ENCODE measurements at places on chromosomes 3 and 15. TPM values are rescaled to one million over a fixed set of nuclear protein-coding genes. Genes with fewer than 3 reads are reported as not detected.

DNA sequence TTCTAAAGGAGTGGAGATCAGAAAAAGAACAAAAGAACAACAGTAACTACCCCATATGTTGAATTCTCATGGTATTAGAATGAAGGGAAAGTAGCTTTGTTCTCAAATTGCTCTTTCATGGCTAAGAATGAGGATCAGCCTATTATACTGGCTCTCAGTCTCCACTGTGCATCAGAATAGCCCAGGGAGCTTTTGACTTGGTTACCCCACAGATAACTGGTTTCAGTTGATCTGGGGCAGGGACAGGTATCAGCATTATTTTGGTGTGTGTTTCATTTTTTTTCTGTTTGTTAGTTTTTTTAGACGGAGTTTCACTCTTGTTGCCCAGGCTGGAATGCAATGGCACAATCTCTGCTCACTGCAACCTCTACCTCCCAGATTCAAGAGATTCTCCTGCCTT lies 311.7 kb upstream of the TLE3 start:
- DNase-seq = no peak

GRCh38 chr3:170493712-170494182 lies 75.1 kb downstream of the CLDN11 start:
- DNase-seq = no peak

DNA sequence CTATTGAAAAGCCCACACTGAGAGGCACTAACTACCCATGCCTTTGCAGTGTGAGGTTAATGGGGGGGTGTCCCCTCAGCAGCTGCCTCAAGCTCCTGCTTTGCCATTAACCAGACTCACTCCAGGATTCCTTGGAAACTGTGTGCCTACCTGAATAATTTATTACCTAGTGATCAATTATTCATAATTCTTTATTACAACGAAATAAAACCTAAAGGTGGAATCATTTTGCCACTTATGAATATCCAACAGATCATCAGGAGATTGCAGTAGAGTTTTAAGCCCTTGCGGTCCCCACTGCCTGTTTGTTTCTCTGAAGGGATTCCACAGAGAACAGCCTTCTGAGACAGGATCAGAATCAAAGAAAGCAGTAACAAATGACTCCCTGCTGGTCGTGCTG lies 23.3 kb downstream of the NEK11 start:
- no peak for DNase-seq

- DNase-seq = no peak
These were observed 17.4 kb downstream of the MFSD1 start for GRCh38 chr3:158819282-158819681.

- peak; percentile 63 for DNase-seq
These were observed 8.5 kb downstream of the GRM2 start for GRCh38 chr3:51715231-51715976.

GRCh38 chr15:88909956-88910831 lies 3.0 kb downstream of the MFGE8 start:
- no peak for DNase-seq

DNA sequence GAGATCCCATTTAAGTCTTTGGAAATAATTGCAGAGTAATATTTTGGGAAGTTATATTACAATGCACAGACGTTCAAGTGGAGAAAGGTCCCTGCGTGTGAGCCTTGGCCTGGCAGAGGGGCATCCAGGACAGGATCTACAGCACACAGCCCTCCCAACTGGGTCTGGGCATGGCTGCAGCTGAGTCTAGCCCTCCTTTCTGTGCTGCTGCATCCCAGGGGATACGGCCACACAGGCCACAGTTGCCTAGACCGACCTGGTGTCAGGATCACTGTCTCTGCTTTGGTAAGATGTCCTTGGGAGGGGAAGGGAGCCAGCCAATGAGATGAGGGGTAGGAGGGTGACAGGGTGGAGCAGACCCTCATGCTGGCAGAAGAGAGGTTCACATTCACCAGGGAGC lies 46.1 kb downstream of the APBA2 start:
- peak; percentile 58 for DNase-seq

DNA sequence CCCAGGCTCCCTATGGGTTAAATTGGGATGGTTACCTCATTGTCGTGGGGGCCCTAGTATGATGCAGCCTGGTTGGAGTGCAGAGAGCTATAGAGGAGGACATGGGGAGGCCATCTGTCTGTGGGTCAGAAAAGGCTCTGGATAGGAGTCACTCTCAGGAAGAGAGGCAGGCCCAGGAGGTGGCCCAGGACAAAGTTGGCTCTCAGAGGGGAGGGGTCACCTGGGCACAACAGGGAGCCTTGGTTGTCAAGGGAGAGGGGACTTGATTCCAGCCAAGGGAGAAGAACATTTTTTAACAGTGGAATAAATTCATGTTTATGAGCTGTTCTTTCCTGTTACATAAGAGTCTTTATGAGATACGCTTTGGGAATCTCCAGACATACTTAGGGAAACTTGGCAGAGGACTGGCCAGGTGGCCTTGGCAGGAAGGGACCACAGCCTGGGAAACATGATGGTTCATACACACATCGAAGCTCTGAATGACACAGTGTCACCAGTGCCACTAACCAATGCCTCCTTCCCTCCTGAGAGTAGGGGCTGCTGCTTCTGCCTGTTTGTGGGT lies 27.5 kb upstream of the LCTL start:
- DNase-seq = no peak

DNA sequence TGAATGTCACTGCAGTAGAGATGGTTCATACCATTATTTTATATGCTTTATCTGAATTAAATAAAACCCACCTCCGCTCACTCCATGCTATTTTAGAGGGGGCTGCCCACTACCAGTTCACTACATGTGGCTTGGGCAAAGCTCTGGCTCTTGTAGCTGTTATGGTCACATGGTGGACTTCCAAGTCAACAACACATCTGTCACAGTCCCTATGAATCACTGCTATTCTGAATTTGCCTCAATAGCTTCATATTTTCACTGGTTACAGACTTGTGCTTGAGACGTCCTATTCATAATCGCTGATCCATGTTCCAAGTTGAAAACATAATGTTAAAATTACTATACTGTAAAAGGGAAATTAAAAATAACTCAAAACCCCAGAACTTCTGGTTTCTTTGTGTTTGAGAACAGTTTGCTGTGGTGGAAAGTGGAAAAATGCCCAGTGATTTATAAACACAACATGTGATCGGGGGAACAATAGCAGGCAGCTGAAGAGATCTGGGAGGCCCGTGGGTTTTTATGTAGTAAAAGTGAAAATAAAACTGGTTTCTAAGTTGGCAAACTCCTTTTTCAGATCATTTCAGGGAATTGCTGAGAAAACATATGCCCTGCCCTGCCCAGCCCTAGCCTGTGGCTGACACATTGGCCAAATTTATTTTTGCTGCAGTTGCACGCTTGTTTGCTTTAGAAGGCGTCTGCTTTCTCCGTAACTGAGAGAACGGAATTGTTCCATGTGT lies 128.8 kb upstream of the PRR23C start:
- DNase-seq = no peak

- DNase-seq = no peak
These were observed 78.2 kb downstream of the FAIM start for GRCh38 chr3:138686771-138687221.

GRCh38 chr3:124217542-124217941 lies 225.6 kb upstream of the ROPN1 start:
- no peak for DNase-seq

DNA sequence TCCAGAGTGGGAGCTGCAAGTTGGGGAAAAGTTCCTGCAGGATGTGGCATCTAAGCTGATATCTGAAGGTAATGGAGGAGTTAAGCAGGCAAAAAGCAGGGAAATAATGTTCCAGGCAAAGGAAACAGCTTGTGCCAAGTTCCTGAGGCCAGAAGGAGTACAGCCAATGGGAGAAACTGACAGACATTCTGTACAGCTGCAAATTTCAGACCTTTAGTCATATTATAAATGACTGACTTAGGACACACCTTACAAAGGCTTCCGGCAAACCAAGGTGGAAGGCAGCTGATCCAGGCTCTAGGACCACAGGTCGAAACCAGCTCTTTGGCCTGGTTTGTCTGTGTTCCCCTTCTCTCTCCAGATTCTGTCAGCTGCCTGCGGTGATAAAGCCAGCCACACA lies 9.3 kb downstream of the WWTR1 start:
- no peak for DNase-seq

GRCh38 chr15:101807345-101807945 lies 4.1 kb downstream of the OR4F6 start:
- DNase-seq = no peak

DNA sequence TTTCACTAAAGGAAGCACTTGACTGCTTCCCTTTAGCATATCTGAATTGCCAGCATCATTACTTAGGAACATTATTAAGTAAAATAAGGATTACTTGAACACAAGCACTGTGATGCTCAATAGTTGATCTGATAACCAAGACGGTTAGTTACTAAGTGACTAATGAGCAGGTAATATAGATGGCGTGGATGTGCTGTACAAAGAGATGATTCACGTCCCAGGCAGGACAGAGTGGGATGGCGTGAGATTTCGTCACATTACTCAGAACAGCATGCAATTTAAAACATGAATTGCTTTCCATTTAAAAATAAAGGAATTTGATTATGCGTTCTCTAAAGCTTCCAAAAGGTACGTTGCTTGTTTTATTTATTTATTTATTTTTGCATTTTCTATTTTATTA lies 240.0 kb upstream of the ARHGEF26 start:
- DNase-seq = no peak

DNA sequence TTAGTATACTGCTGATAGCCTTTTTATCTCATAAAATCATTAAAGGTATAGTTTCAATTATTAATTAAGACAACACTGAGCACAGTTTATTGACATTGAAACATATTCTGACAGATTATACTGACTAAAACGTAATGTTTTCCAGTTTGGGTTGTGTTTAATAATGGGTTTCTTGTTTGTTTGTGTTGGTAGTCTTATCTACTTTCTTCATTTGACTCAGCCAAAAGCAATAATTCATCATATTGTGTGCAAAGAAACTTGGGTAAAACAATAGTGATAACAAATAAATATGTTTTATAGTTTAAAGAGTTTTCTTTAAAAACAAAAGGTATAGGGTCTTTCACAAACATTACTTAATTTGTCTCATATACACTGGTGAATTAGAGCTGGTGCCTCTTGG lies 629.2 kb upstream of the AGTR1 start:
- DNase-seq = no peak

- no peak for DNase-seq
These were observed 29.8 kb downstream of the FBXL22 start for GRCh38 chr15:63626955-63627354.

- DNase-seq = no peak
These were observed 49.8 kb upstream of the SSR3 start for GRCh38 chr3:156604642-156605144.

DNA sequence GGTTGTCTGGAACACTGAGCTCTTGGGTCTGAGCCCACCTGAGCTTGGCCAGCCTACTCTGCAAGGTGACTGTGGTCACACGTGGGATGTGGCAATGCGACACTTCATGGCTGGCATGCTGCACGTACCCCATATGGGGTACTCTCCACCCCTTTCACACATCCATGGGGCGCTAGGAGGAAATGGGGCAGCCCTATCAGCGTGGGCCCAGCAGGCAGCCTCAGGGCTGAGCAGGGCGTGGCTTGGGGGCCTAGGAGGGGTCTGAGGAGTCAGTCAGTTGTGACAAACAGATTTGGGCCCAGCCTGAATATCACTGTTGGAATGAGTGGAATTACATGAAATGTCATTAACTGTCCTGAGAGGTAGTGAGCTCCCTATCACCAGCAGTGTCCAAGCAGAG lies 82.3 kb upstream of the LINGO1 start:
- no peak for DNase-seq

GRCh38 chr15:45523166-45523460 lies 558 bp upstream of the SLC30A4 start:
- DNase-seq = no peak

- DNase-seq = no peak
These were observed 6.9 kb downstream of the IFT122 start for GRCh38 chr3:129446926-129447325.

DNA sequence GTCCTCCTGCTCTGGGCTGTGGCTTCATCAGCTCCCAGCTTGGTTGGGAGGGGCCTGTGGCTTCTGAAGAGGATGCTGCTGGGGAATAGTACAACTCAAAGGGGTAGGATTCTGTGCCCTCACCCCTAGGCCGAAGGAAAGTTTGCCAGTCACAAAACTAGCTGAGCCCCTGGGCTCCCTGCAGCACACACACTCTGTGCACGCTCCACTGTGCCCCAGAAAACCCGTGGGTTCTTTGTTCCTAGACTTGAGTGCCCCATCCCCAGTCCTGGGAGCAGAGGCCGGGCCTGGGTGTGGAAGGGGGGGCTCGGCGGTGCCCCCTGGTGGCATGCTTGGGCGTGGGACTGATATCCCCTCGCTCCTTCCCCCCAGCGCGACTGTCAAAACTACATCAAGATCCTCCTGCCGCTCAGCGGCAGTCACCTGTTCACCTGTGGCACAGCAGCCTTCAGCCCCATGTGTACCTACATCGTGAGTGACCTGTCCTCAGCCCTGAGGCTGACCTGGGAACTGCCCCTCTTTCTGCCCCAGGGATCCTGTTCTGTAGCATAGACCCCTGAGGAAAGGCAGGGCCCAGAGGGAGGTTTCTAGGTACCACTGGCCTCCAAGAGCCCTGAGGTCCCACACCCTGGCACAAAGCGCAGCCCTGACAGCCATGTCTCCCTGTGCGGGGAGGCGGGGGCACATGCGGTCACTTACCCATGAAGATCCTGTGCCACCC lies 14.2 kb downstream of the CIB1 start:
- DNase-seq = no peak

- no peak for DNase-seq
These were observed 8.1 kb downstream of the SEMA7A start for GRCh38 chr15:74425630-74426029.

Gene BAHD1
- total RNA-seq = 17.7 TPM

Gene CHRM5
- total RNA-seq = not detected

Gene AGBL1
- 0.19 TPM for total RNA-seq

Gene KBTBD13
- 3.3 TPM for total RNA-seq
